ENCODE measurements at places on chromosomes 2 and 18. TPM values are rescaled to one million over a fixed set of nuclear protein-coding genes. Genes with fewer than 3 reads are reported as not detected.

- DNase-seq, result no peak
- H3K4me1 ChIP-seq, result no peaks in the 10 kb centered on the region
- no peaks in the 10 kb centered on the region for H3K27me3 ChIP-seq
- no peak overlapping the region for H3K27ac ChIP-seq
- H3K4me3 ChIP-seq, result no peak overlapping the region
These were observed 16.9 kb downstream of the LCT start for GRCh38 chr2:135820003-135820618.

DNA sequence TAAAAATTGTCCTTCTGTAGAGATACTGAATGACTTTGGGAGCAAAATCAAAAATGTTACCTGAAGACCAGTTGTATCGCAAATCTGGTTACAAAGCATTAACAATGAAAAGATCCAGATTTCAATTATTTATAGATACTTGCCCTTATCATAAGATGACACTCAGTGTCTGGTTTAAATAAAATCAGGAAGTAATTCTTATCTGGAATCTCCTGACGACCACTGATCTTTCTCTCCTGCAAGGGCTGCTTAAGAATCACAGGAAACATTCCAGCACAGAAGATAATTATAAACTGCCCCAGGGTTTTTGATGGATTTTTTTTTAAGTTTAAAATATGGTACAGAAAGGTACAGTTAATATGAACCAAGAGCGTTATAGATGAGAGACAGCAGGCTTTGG, 205.7 kb downstream of the ALK start:
- no peaks in the 10 kb centered on the region for H3K27me3 ChIP-seq
- no peaks in the 10 kb centered on the region for H3K4me1 ChIP-seq
- H3K4me3 ChIP-seq, result no peak overlapping the region
- no peak overlapping the region for H3K27ac ChIP-seq
- H3K36me3 ChIP-seq, result no peaks in the 10 kb centered on the region
- no peak for DNase-seq

DNA sequence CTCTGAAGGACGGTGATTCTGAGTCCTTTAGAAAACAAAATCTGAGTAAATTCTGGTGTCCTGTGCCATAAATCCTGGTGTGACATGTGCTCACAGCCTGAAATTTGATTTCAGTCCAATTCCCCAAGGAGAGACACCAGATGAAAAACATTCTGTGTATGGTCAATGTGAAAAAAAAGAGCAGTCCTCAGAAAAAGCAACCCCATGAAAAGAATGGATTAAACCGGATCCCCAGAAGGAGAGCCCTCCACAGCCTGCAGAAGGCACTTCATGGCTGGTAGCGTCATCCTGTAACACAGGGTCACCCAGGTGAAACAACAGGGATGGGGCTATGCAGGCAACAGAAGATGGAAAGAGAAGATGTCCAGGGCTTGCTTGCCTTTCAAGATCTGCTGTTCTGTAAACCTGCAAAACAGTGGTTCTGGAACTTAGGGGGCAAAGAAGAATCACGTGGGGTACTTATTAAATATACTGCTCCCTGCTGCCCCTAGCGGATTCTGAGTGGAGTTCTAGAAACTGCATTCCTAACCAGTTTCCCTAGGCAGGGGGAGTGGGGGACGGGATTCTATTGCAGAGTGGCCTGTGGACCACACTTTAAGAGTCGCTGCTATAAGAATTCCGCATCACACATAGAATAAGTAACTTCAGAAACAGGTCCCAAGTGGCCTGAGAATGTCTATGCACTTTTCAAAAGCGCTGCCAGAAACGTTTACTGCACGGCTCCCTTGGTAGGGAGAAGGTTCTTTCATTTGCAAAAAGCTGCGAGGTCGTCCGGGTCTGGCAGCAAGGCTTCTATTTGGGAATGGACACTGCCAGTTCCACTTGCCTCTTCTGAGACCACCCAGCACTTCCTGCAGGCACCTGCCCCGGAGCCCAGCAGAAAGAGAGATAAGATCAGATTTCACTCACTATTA, 118.9 kb upstream of the ARL5A start:
- no peak overlapping the region for H3K4me3 ChIP-seq
- no peaks in the 10 kb centered on the region for H3K27me3 ChIP-seq
- H3K4me1 ChIP-seq, result no peaks in the 10 kb centered on the region
- H3K36me3 ChIP-seq, result no peaks in the 10 kb centered on the region
- DNase-seq, result no peak

GRCh38 chr2:37918742-37919186, 6.3 kb upstream of the RMDN2 start:
- DNase-seq, result no peak
- no peak overlapping the region for H3K4me3 ChIP-seq

GRCh38 chr2:29731948-29732347, 189.4 kb downstream of the ALK start:
- H3K27ac ChIP-seq, result no peak overlapping the region
- H3K36me3 ChIP-seq, result no peaks in the 10 kb centered on the region
- DNase-seq, result no peak
- H3K4me3 ChIP-seq, result no peak overlapping the region
- peaks cover 21% of the 10 kb centered on the region for H3K4me1 ChIP-seq

- no peak overlapping the region for H3K4me3 ChIP-seq
- no peaks in the 10 kb centered on the region for H3K27me3 ChIP-seq
- peaks cover 63% of the 10 kb centered on the region for H3K4me1 ChIP-seq
- no peak overlapping the region for H3K27ac ChIP-seq
- no peaks in the 10 kb centered on the region for H3K36me3 ChIP-seq
These were observed 1.9 kb upstream of the ODC1 start for GRCh38 chr2:10449838-10450691.

DNA sequence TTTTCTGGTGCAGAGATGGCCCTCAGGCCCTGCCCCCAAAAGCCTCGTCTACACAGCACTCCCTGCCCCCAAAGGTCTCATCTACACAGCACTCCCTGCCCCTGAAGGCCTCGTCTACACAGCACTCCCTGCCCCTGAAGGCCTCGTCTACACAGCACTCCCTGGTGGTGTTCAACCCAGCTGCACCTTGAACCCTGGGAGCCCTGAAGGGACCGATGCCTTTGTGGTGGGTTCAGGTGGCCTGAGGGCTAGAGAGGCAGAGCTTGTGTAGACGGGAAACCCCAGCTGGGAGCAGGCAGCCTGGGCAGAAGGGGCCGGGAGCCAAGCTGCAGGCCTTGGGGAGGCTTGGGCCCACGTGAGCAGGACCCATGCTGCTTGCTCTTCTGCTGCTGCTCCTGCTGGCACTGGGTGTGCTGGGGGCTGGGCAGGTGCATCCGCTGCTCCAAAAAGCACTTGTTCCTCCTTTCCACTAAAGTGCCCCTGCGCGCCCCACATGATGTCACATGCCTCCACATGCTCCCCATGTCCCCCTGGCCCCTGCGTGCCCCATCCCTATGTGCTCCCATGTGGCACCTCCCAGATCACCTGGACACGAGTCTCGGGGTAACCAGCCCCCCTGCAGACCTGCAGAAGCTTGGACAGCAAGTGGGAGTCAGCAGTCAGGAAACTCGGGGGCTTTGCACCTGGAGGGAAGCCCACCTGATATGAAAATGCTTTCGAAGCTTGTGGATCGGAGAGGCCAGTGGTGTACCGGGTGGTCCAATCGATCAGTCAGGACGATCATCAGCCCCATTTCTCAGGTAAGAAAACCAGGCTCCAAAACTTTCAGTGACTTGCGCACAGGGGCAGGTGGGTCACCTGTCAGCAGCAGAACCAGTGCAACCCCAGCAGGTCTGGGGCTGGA, 94.9 kb upstream of the CTDP1 start:
- peak; percentile 54 for DNase-seq
- no peaks in the 10 kb centered on the region for H3K27me3 ChIP-seq
- no peaks in the 10 kb centered on the region for H3K36me3 ChIP-seq
- no peak overlapping the region for H3K27ac ChIP-seq
- H3K4me3 ChIP-seq, result no peak overlapping the region

GRCh38 chr2:204530464-204530805, 14.8 kb upstream of the PARD3B start:
- no peak for DNase-seq
- no peaks in the 10 kb centered on the region for H3K36me3 ChIP-seq

- H3K4me1 ChIP-seq, result no peaks in the 10 kb centered on the region
- no peak for DNase-seq
- H3K27ac ChIP-seq, result no peak overlapping the region
- no peaks in the 10 kb centered on the region for H3K36me3 ChIP-seq
These were observed 22.3 kb upstream of the INSIG2 start for GRCh38 chr2:118065921-118066511.

DNA sequence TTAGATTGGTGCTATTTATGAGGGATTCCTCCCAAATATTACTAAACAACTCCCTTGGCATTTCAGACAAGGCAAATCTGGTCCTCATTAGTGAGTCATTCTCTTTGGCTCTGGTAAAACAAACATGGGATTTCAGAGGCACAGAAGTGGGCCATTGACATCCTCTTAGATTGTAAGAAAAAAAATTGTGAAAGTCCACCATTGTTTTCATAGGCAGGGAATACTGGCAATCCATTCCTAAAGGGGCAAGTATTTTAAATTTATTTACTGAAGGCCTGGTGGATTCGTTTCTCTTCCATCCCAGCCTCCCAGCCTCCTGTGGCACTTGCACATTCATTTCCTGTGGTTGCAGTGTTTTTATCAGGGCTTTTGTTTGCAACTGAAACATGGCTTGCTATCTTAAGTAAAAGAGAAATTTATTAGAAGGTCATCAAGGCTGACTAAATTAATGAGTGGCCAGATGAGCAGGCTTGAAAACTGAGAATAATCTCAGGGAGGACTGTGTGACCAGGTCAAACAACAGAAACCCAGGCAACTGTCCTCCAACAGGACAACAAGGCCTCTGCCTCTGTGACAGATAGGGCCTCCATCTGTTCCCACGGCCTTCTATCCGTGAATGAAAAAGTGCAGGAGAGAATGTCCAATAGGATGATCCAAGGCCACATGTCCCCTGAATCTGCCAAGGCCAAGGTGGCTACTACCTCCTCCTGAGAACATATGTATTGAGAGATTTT, 23.1 kb upstream of the TNFAIP6 start:
- no peak overlapping the region for H3K27ac ChIP-seq
- H3K4me1 ChIP-seq, result no peaks in the 10 kb centered on the region
- DNase-seq, result no peak
- H3K36me3 ChIP-seq, result no peaks in the 10 kb centered on the region
- H3K4me3 ChIP-seq, result no peak overlapping the region

- H3K27ac ChIP-seq, result no peak overlapping the region
- no peaks in the 10 kb centered on the region for H3K4me1 ChIP-seq
- DNase-seq, result peak; percentile 73
- no peaks in the 10 kb centered on the region for H3K36me3 ChIP-seq
- no peak overlapping the region for H3K4me3 ChIP-seq
- H3K27me3 ChIP-seq, result no peaks in the 10 kb centered on the region
These were observed 80.2 kb downstream of the SMAD4 start for GRCh38 chr18:51110073-51110797.

- no peaks in the 10 kb centered on the region for H3K4me1 ChIP-seq
- peak; percentile 56 for DNase-seq
- H3K27ac ChIP-seq, result no peak overlapping the region
- no peak overlapping the region for H3K4me3 ChIP-seq
- H3K36me3 ChIP-seq, result peaks cover 20% of the 10 kb centered on the region
- no peaks in the 10 kb centered on the region for H3K27me3 ChIP-seq
These were observed 34.1 kb downstream of the SLC66A2 start for GRCh38 chr18:79917169-79917852.

- peaks cover 31% of the 10 kb centered on the region for H3K4me1 ChIP-seq
- no peaks in the 10 kb centered on the region for H3K27me3 ChIP-seq
- DNase-seq, result peak; percentile 60
- peaks cover 15% of the 10 kb centered on the region for H3K36me3 ChIP-seq
These were observed 1.6 kb downstream of the CAPN10 start for GRCh38 chr2:240588006-240588655.

DNA sequence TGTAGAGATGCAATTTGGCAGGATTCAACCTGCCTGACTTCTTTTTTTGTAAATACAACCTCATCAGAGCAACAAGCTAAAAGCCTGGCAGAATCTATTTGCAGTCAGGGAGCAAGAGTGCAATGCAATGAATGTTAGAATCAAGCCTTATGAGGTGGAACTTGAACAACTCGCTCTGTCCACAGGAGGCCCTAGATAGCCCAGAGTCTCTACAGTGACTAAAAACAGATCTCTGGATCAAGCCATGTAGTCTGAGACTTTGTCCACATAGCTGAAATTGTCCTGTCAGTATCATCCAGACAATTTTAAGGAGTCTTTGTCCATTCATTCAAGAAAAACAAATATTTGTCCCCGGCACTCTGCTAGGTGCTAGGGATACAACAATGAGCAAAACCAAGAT, 32.0 kb upstream of the CDK5R2 start:
- peaks cover 3% of the 10 kb centered on the region for H3K27me3 ChIP-seq
- H3K27ac ChIP-seq, result no peak overlapping the region
- H3K4me3 ChIP-seq, result no peak overlapping the region
- H3K4me1 ChIP-seq, result no peaks in the 10 kb centered on the region
- H3K36me3 ChIP-seq, result no peaks in the 10 kb centered on the region

DNA sequence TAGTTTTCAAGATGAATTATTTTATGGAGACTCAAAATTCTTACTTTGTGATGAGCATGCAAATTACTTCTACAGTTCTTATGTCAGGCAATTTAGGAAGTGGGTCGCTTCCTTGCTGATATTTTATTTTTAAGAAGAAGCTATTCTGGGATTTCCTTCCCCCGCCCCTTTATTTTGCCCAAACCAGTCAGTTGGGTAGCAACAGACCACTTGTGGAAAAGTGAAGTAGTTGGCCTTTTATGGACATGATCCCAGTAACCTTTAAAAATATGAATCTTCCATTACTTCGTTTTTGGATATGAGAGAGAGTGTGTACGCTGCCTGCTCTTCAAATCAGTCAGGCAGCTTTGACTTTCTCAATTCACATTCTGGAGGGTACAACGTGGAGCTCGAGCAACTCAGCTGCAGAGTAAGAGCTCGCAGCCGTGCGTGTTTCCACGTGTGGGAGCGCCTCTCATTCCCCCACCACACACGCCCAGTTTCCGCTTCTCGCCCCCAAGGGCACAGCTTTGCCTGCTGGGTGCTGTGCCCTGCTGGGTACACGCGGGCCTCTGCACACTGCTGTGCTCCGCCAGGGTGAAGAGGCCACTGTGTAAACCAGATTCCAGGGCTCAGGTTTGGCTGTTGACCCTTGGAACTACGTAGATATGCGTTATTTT, 92.6 kb downstream of the ITGB1BP1 start:
- H3K36me3 ChIP-seq, result no peaks in the 10 kb centered on the region
- no peaks in the 10 kb centered on the region for H3K27me3 ChIP-seq
- H3K27ac ChIP-seq, result no peak overlapping the region
- H3K4me3 ChIP-seq, result no peak overlapping the region
- H3K4me1 ChIP-seq, result no peaks in the 10 kb centered on the region

GRCh38 chr2:135744760-135745314, 3.2 kb downstream of the UBXN4 start:
- peaks cover 6% of the 10 kb centered on the region for H3K36me3 ChIP-seq
- H3K27ac ChIP-seq, result no peak overlapping the region
- no peak for DNase-seq
- H3K4me1 ChIP-seq, result peaks cover 38% of the 10 kb centered on the region

SERPINB11 gene
- total RNA-seq, result not detected

SNED1 gene
- 37.1 TPM for total RNA-seq

STPG4 gene
- not detected for total RNA-seq

AOX1 gene
- 48.2 TPM for total RNA-seq

CDH19 gene
- 21.2 TPM for total RNA-seq

PROKR1 gene
- total RNA-seq, result not detected

SLC30A3 gene
- total RNA-seq, result 1.1 TPM

EVX2 gene
- total RNA-seq, result 4.6 TPM

REEP1 gene
- total RNA-seq, result 79.5 TPM

LAMA3 gene
- 10.3 TPM for total RNA-seq

LINC00305 gene
- not detected for total RNA-seq

RNF125 gene
- total RNA-seq, result 3.0 TPM
